CD4-positive, alpha-beta T cell treated with Interferon gamma for 1 hour (primary cell): ENCODE measurements at places on chromosomes 16 and 17.

DNA sequence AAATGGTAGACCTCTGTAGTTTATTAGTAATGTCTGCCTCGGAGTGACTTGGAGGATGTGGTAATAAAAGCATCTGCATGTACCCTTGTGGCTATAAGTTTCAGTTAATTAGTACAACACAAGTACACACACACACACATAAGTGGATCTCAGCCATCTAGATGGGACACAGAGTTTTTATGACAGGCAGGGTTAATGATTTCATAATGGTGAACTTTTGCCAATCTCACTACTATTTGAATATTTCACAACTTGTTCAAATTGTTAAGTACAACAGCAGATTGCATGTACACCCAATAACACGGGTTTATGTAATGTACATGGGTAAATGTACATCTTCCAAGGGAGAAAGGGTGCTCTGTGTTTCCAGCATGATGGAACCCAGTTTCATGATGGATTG lies 511.3 kb upstream of the HSBP1 start:
- no peak for DNase-seq

DNA sequence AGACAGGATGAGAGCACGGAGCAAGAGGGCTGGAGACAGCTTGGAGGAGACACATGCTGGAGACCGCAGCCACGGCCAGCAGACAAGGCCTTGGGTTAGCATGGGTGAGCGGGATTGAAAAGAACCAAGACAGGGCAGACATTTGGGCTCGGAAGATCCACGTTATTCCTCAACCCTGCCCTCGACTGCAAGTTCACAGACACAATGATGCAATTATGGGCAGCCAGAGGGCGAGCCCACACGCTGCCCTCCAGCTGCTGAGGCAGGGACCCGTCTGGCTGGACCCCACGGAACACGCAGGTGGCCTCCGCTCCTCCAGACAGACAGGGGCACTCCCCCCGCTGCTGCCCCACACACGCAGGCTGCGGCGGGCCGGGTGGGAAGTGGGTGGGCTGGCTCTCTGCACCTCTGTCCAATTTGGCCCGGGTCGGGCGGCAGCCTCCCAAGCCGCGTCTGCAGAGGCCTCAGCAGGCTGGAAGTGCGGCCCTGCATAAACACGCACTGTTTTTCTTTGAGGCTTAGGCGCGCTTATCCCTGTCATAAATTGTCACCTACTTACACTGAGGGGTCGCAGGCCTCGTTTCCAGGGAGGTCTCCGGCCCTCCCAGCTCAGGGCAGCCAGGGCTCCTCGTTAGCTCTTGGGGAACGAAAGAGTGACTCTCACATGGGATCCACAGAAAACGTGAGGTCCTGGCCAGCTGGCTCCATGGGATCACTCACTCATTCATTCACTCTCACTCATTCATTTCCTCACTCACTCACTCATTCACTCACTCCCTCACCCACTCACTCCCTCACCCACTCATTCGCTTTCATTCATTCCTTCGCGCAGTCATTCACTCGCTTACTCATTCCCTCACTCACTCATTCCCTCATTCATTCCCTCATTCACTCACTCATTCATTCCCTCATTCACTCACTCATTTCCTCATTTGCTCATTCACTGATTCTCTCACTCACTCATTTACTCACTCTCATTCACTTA lies 303.9 kb downstream of the C16orf95 start:
- DNase-seq, result no peak

DNA sequence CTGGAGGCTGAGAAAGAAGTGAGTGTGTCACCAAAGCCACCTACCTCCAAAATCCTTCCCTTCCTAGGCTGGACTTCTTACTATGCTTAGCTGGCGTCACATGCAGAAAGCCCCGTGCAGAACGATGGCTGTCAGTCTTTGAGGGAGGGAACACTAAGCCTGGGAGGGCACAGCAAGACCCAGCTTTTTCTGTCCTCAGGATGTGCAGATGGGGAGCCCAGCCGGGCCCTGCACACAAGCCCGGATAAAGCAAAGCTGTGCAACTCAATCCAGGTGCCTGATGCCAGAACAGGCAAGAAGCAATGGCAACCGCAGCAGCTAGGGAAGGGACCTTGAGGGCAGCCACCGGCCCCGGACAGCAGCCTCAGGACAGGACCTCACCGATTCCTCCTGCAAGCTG lies 13.9 kb upstream of the USP36 start:
- no peak for DNase-seq

- DNase-seq, result no peak
These were observed 79.1 kb downstream of the C17orf67 start for GRCh38 chr17:56754523-56755208.

GRCh38 chr16:30359871-30360170 lies 4.7 kb upstream of the CD2BP2 start:
- no peak for DNase-seq

- DNase-seq, result no peak
These were observed 44.0 kb downstream of the GPRC5B start for GRCh38 chr16:19840524-19841110.
